ENCODE measurements at places on chromosomes 1 and 21.

DNA sequence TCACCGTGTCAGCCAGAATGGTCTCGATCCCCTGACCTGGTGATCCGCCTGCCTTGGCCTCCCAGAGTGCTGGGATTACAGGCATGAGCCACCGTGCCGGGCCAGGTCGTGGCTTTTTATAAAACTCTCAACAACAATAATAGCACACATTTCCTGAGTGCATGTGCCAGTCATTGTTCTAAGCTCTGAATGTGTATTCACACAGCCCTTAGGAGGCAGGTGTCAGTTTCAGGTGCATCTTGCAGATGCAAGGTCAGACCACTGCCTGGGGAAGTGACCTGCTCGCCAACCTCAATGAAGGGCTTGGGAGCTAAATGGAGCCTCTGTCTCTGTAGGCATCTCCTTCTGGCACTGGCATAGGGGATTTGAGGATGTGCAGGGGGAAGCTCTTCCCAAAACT, 1.6 kb upstream of the LEFTY2 start:
- no peak for DNase-seq

- DNase-seq, result no peak
These were observed 32.4 kb downstream of the PLEKHA6 start for GRCh38 chr1:204327359-204327758.

DNA sequence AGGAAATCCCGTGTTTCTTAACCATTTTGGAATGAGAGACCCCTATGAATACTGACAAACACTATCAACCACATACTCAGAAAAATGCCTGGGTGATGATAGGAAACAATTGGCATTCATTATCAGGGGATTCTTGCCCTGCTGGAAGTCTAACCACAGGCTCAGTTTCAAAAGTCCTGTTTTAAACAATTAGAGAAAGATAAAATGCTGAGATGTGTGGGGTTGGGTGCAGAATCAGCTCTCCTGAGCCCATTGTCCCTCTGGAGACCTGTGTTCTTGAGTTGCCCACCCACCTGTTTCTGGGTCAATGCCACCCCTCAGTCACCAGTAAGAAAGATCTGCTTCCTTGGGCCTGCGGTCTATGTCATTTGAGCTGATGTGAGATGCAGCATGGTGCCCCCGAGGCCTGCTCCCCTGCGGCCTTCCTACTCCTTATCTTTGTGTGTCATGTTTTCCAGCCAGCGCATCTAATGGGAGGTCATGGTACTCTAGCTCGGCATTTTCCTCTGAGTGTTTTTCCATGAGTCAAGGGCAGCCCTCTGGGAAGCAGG, 130.3 kb upstream of the PLXNA2 start:
- DNase-seq, result no peak

- no peak for DNase-seq
These were observed 8.7 kb downstream of the KIF21B start for GRCh38 chr1:201014816-201015200.

- DNase-seq, result no peak
These were observed 7.6 kb downstream of the GNB1 start for GRCh38 chr1:1883092-1883873.

- no peak for DNase-seq
These were observed 39.9 kb upstream of the RGL1 start for GRCh38 chr1:183764981-183765380.

GRCh38 chr1:115123116-115123515, 33.8 kb upstream of the TSPAN2 start:
- DNase-seq, result no peak

DNA sequence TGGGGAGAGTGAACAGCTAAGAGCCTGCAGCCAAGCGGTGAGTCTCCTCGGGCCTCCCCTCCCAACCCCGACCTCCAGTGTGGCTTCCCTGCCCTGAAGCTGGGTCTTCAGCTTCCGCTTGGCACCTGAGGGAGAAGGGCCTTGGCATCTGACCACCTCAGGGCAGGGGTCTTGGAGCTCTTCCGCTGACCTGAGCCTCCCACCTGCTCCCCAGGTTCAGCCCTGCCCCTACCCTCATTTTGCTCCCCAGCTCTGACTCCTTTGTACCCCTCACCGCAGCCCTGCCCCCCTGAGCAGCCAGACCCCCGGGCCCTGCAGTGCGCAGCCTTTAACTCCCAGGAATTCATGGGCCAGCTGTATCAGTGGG, 4.9 kb downstream of the ADAMTSL4 start:
- DNase-seq, result no peak

GRCh38 chr1:53408013-53408754, 51.0 kb upstream of the DMRTB1 start:
- no peak for DNase-seq

DNA sequence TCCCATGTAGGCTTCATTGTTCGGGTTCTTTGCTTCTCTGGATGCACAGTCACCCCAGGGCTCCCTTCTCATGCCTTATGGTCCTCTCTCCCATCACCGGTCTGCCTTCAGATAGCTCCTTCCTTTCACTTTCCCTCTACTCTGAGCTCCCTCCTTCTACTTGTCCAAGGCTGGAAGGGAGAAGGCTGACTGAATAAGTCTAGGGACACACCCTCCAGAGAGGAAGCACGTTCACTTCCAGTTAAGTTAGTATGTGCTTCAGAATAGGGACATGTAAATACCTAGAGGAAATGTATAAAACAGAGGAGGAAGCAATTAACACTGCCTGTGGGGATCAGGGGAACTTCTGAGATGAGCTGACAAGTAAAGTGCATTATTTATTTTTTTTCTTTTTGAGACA, 23.5 kb downstream of the CXADR start:
- no peak for DNase-seq

GRCh38 chr1:108057541-108057940, 92.6 kb upstream of the VAV3 start:
- DNase-seq, result no peak

- no peak for DNase-seq
These were observed 70.9 kb upstream of the S1PR1 start for GRCh38 chr1:101165954-101166353.

GRCh38 chr1:164137273-164137925, 421.6 kb upstream of the PBX1 start:
- DNase-seq, result no peak

GRCh38 chr1:243264717-243265116, 8.9 kb downstream of the SDCCAG8 start:
- no peak for DNase-seq

All from nucleus accumbens (tissue), 56 donors.